Neural progenitor cell (in vitro differentiated cells): ENCODE measurements at places on chromosomes 13 and 19. TPM values are rescaled to one million over a fixed set of nuclear protein-coding genes. Genes with fewer than 3 reads are reported as not detected.

GRCh38 chr13:43227721-43228120 is 204.3 kb downstream of the DNAJC15 start:
- no peak for DNase-seq

DNA sequence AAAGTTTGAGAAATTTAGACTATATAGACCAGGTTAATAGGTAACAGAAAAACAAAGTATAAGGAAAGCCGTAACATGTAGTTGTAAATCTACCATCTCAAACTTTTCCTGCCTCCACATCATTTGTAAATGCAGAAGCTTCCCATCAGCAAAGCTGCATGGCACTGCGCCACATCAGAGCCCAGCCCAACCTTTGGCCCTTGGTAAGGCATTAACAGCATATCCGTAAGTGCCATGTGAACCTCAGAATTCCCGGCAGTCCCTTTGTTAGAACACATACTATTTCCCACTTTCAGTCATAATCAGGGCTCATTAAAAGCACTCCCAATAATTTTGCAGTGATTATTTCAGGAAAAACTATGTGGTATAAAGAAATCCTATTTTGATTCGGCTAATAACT is 51.6 kb downstream of the MPHOSPH8 start:
- no peak for DNase-seq

PNMA8A gene
- total RNA-seq = 42.5 and 43.9 TPM in 2 replicates

ALOX5AP gene
- total RNA-seq = not detected in 2 replicates
